ENCODE measurements at places on chromosomes 1 and 21.

GRCh38 chr1:109974191-109974590 is 10.4 kb upstream of the AHCYL1 start:
- no peak for DNase-seq

DNA sequence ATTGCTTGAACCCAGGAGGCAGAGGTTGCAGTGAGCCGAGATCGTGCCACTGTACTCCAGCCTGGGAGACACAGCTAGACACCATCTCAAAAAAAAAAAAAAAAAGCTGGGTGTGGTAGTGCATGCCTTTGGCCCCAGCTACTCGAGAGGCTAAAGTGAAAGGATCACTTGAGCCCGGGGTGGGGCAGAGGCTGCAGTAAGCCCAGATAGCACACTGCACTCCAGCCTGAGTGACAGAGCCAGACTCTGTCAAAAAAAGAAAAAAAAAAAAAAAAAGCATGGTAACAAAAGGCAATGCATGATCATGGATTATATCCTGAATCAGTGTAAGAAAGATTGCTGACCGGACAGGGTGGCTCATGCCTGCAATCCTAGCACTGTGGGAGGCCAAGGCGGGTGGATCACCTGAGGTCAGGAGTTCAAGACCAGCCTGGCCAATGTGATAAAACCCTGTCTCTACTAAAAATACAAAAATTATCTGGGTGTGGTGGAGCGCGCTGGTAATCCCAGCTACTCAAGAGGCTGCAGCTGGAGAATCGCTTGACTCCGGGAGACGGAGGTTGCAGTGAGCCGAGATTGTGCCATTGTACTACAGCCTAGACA is 76.3 kb downstream of the RUSC1 start:
- DNase-seq = no peak

GRCh38 chr1:221457685-221458446 is 284.0 kb downstream of the DUSP10 start:
- no peak for DNase-seq

- no peak for DNase-seq
Observed at GRCh38 chr21:32733356-32733755, 5.5 kb upstream of the SYNJ1 start.

- DNase-seq = peak; percentile 67
Observed at GRCh38 chr1:95084317-95085176, 11.8 kb upstream of the ALG14 start.

GRCh38 chr1:22043198-22043769 is 9.2 kb upstream of the CDC42 start:
- no peak for DNase-seq

DNA sequence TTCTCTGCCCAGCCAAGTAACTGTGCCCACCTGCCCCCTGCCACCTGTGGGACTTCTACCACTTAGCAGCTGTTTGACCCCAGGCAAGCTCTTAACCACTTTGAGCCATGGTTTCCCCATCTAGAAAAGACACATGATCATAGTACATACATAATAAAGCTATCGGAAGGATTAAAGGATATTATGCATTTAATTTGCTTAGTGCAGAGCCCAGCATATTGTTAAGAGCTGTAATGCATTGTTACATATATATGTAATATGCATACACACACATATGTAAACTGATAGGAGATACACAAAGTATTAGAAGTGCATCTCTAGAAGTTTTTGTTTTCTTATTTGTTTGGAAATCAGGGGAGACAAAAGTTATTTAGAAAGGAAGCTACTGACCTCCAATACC is 83.5 kb upstream of the ZBTB40 start:
- no peak for DNase-seq

DNA sequence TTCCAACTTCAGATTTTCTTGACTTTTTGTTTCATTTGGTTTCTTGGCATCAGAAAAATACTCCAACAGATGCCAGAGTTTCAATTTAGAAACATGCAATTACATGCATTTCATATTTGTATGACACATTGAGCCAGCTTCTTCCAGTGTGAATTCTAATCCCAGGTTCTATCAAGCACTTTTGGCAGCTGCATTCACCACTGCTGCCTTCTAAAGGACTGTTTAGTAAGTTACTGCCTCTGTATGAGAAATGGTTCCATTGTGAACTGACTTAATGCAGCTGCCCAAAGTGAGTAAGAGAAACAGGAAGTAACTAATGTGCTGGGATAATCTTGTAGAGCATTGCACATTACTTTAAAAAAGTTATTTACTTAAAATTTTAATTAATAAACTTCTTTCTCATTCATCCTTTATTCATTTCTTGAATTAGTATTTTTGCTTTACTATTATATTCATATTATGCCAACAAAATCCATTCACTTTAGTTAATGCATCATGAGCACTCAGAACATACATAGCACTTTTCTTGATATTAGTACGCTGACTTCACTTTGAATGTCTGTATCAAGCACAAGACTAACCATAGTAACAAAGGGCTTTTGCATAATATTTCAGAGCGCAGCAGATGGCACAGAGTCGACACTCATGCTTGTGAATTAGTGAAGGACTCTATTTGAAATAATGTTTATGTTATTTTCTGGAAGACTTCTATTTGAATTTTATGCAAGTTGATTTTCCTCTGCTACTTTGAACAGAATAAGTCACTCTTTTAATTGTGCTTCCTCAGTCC is 9.8 kb downstream of the RGS18 start:
- no peak for DNase-seq

- no peak for DNase-seq
Observed at GRCh38 chr1:11281518-11282331, 8.7 kb downstream of the UBIAD1 start.

DNA sequence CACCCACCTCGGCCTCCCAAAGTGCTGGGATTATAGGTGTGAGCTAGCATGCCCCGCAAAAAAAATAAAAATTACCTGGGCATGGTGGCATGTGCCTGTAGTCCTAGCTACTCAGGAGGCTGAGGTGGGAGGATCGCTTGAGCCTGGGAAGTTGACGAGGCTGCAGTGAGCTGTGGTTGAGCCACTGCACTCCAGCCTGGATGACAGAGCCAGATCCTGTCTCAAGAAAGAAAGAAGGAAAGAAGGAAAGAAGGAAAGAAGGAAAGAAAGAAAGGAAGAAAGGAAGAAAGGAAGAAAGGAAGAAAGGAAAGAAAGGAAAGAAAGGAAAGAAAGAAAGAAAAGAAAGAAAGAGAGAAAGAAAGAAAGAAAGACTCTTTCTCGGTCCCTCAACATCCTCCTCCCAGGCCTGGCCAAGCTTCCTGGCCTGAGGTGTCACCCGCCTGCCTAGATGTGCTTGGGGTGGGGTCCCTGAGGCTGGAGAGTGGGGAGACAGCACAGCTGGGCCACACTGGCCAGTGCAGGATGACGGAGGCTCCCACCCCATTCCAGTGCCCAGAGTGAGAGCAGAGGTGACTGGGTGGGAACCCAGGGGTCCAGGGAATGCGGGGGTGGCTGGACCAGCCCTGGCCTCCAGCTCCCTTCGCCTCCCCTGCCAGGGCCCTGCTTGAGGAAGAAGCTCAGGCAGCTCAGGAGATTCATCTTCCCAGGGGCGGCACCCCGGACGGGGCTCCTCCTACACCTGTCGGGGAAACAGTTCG is 10.2 kb upstream of the GNB1 start:
- DNase-seq = no peak

All from HEK293T (cell line).